Brain (organoid and tissue), 16 donors: ENCODE measurements at places on chromosomes 4 and X.

- DNase-seq: no peak
These were observed 143.6 kb downstream of the RCHY1 start for GRCh38 chr4:75370576-75370975.

GRCh38 chr4:92455951-92456350 is 152.2 kb downstream of the GRID2 start:
- no peak for DNase-seq

DNA sequence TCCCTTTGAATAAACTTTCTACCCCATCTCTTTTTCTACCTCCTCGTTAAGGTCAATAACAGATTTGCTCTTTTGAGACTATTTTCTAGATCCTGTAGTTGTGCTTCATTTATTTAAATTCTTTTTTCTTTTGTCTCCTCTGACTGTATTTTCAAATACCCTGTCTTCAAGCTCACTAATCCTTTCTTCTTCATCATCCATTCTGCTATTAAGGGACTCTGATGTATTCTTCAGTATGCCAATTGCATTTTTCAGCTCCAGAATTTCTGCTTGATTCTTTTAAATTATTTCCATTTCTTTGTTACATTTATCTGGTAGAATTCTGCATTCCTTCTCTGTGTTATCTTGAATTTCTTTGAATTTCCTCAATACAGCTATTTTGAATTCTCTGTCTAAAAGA is 36.0 kb upstream of the ARMCX4 start:
- no peak for DNase-seq

GRCh38 chr4:79495447-79495846 is 87.4 kb upstream of the GK2 start:
- DNase-seq: peak; percentile 77

- DNase-seq: no peak
These were observed 36.5 kb downstream of the TBL1X start for GRCh38 chrX:9501362-9501761.

DNA sequence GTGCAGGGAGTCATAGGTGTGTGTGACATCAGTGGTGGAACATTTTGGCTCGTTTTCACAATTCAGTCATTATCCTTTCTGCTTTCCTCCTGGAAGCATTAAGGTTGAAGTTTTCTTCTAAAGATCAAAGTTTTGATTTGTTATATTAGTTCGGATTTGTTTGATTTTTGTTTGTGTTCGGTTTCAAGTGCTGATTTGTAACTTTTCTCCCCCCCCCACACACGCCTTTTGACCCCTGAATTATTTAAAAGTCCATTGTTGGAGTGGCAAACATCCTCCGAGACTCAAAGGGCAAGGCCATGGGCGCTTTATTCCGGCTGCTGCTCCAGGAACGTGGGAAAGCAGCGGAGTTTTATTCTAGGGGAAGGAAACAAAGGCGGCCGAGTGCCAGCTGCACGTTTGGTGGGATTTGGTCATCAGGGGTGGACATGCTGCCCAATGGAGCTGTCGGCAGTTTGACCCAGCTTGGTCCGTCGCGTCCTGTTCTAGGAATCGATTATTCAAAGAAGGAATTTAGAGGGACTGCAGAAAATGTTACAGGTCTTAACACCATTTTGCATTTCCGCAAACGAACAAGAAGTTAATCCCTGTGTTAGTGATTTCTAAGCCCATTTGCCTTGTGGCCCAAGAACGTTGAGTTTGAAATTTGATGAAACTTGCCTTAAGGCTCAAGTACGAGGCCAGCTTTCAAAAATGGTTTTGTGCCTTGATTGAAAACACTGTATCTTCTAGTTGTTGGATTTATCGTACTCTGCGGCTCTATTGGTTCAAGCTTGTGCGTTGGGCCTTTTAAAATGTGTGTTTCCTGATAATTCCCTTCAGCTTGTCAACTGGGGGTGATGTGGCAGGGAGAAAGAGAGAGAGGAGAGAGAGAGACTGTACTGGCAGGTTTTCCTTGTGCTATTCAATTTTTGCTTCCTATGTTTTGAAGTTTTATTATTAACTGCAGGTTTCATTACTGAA is 565 bp upstream of the ZNF41 start:
- peak; percentile 54 for DNase-seq

- DNase-seq: no peak
These were observed 333.4 kb upstream of the AADAT start for GRCh38 chr4:170423137-170423536.

- no peak for DNase-seq
These were observed 6.6 kb downstream of the LNX1 start for GRCh38 chr4:53584658-53585057.

DNA sequence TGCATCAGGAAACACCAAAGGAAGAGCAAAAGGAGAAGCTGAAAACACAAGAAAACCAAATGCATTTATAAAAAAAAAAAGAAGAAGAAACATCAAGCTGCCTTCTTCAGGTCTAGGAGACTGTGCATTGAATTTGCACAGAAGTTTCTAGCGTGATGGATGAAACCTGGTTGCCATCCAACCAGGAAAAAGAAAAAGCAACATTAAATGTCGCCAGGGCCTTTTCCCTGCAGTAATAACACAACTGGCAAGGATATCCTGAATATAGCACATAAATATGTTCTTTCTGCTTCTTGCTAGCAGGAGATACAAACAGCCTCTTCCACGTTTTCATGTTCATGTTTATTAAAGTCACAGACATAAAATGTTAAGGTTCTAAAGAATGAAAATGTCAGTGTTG is 60.8 kb upstream of the ZFP42 start:
- no peak for DNase-seq

- DNase-seq: no peak
These were observed 162.4 kb upstream of the GYPA start for GRCh38 chr4:144302704-144303536.

DNA sequence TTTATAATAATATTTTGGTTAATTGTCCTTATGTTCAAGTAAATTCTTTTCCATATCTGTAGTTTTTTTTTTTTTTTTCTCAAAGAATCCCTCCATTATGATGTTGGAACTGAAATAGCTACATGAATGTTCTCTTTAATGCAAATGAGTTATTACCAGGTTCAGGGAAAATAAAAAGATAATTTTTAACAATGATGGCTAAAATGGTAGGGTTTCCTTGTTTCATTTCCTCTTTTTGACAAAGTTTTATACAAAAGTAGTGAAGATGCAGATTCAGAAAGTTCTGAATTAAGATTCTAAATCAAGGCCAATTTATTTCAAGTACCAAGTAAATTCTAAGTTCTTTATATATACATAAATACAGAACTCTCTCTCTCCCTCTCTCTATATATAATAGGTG is 779.0 kb upstream of the INTU start:
- no peak for DNase-seq

DNA sequence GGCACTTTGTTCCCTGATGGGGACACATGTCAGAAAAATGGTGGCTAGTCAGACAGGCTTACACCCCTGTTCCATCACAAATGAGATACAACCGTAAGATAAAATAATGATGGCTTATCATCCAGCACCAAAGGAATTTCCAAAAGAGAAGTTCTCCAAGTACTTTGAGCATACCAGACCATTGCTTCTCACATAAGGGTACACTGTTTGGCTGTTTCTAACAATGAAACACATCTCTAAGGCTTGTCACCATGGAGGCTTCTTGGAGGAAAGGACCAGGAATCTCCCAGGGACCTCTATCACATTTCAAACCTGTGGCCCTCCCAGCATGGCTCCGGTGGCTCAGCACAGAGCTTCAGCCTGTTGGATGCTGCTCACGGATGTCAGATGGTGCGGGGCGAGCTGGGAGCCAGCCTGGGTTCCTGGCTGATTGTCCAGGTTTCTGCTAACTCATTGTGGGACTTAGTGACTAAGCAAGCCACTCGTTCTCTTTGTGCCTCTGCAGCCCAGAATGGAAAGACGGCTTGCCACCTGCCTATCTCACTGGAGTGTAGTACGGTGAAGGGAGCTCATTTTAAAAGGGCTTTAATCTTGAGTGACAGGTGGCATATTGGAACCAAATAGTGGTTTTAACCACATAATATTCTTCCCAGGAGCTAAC is 54.5 kb downstream of the FHDC1 start:
- no peak for DNase-seq

DNA sequence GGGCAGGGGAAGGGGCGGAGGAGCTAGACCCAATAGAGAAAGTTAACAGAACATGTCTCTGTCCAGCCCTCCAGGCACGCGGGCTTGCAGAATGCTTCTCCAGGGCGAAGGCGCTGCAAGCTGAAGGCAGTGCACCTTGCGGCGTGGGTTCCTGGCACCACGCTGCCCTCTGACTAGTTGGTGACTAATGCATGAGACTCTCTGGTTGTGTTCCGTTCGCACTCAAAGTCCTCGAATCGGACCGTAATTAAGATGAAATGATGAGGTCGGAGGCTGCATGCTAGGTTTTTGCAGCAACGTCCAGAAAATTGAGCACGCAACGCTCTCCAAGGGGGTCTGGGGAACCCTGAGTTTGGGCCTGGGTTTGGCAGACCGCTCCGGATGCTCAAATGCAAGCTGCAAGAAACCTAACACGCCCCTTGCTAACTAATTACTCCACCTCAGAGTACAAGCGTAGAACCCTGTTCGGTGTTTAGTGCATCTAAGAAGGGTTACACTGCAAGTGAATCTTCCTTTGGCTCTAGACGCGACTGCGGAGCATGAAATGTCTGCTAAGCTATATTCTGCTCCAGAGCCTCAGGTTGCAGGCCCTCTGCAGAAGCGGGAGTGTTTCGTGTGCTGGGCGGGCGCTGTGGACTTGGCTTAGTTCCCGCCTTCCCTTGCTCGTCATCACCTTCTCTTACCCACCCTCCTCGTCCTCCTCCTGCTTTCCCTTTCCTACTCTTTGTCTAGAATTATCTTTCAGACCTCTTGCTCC is 57.1 kb upstream of the NKAP start:
- DNase-seq: no peak

- DNase-seq: no peak
These were observed 135.3 kb downstream of the SHROOM3 start for GRCh38 chr4:76570141-76570973.

- DNase-seq: no peak
These were observed 47.7 kb downstream of the DDX3X start for GRCh38 chrX:41381685-41382084.

DNA sequence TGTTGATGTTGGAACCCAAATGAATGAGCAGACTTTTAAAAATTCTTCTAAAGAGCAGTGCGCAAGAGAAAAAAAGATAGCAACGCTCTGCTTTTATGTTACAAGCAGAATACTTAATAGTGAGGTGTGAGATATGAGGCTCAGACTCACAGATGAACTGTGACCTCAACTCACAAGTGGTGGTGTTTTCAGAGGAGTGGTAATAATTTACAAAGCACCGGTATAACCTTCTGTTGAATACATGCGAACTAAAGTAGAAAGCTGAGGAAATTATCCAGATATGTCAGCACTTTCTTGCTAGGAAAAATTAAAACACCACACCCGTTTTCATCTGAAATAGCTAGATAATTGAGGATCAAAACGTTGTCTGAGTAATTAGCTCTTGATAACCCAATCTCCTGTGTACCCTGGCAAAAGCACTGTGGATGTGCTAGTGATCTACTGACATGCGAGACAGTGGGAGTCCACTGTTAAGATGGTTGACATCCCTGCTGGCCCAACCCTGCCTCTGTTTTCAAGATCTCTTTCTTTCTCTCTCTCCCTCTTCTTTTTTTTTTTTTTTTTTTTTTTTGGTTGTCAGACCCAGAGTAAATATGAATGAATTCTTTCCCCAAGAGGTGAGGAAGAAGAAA is 6.9 kb upstream of the TLL1 start:
- no peak for DNase-seq

- no peak for DNase-seq
These were observed 87.8 kb downstream of the RAPGEF2 start for GRCh38 chr4:159190651-159191050.

GRCh38 chrX:31224381-31225012 is 152.7 kb upstream of the FTHL17 start:
- DNase-seq: no peak

DNA sequence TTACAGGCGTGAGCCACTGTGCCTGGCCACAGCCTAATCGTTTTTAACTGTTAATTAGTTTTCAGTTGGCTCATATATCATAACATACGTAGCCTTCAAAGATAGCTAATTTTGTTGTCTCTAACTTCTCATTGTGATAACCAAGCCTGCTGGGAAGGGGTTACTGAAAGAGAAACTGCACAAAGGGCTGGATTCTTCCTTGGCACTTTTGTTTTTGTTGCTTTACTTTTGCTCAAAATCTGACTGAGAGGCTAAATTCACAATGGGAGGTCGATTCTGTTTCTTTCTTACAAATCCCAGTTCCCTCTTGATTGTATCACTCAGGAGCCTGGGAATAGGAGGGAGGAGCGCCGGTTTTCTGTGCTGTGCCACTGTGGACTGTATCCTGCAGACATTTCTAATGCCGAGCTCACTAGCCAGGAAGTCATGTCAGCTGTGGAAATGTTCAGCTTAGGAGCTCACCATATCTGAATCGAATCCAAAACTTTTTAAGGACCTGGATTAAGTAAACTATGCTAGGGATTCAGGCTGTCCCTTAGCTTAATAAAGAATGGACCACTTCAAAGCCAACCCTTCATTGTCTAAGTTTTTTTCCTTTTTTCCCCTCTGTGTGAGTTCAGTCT is 120.5 kb upstream of the FAT1 start:
- DNase-seq: peak; percentile 49

- DNase-seq: peak; percentile 57
These were observed 49.6 kb downstream of the DKK2 start for GRCh38 chr4:106986486-106986885.

GRCh38 chr4:188960411-188961093 is 821.3 kb downstream of the TRIML1 start:
- no peak for DNase-seq

GRCh38 chrX:133364865-133365264 is 50.4 kb downstream of the GPC4 start:
- DNase-seq: no peak

- no peak for DNase-seq
These were observed 64.3 kb upstream of the GPR174 start for GRCh38 chrX:79080141-79080540.

DNA sequence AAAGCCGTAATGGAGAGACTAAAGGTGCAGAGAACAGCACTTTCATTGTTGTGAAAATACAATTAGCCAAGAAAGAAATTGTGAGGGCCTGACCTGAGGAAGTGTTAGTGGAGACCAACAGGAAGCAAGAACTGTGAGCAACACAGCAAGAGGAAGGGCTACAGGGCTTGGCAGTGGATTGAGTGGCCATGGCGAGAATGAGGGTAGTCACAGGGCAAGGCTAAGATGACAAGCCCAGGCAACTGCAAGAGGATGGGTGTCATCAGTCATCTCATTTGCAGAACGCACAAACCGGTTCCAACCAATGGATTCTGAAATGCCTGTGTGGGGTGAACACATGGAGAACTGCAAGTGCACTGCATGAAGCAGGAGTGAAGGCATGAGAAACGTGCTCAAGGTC is 3.6 kb downstream of the SLC10A6 start:
- no peak for DNase-seq
